Stimulated activated CD4-positive, alpha-beta T cell treated with anti-CD3 and anti-CD28 coated beads, Interleukin-2, amount 100 ng/mL, for 24 hours (primary cell): ENCODE measurements at places on chromosomes 12 and 14.
A peak's percentile ranks its signal among the peaks of the same experiment; 100 is the strongest.

DNA sequence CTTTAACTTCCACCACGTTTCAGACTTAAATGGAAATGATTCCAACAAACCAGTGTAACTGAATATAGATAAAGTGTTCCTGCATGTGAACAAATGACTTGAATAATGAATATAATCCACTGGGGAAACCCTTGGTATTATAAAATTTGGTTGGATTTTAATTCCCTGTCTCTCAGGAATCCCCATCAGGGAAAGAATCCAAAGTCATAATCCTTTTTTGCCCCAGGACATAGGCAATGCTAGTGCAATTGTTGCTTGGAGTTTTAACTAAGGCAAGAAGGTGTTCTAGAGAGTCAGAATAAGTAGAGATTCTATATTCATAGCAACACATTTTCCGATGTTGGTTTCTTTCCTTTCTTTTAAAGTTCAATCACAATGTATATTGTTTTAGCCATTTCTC, 1169.4 kb downstream of the GALC start:
- no peak for DNase-seq

DNA sequence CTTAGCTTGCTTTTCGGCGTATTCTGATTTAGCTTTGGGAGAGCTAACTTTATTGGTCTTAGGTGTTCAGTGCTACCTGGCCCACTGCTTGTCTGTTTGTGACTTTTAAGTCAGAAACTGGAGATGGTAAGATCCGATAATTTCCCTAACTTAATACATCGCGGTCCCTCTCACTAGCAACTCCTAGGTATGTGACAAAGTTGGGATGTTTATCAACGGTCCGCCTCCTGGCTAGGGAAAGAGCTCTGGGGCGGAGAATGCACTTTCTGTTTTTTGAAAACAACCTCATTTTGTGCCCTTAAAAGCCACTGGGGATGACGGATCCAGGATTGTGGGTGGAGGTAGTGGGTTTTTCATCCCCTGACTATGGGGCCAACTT, 1.2 kb downstream of the CDKN1B start:
- DNase-seq: no peak

- no peak for DNase-seq
These were observed 181.2 kb downstream of the EMP1 start for GRCh38 chr12:13377698-13378097.

DNA sequence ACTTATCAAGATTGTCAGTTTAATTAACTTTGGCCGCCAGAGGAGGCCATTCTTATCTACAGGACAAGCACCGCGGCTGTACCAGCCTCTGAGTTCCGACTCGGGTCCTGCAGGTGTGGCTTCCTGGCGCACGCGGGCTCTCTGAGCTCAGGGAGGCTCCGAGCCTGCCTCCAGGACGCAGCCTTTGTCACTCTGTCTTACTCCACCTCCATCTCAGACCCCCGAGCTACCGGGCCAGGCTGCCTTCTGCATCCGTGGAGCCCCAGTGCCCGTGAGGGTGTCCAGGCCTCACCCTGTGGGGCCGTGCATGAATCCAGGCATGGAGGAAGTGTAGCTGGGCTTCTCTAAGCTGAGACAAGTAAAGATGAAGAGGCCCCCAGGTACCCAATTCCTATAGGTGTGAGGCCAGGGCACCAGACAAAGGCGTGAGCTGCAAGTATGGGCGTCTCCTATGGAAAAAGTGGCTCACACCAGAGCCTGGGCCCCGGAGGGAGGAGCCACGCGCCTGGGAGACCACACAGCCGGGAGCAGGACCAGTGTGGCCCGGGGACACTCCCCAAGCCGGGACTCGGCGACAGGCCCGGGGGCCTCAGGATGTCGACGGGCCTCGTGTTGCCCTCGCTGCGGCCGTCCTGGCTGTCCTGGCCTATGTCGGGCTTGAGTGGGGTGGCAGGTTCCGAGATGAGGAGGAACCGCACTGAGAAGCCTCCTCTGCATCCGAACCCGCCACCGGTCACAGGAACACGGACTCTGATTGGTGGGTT, 42.8 kb downstream of the NOC4L start:
- peak; percentile 25 for DNase-seq

- DNase-seq: no peak
These were observed 1.4 kb upstream of the M6PR start for GRCh38 chr12:8950702-8951478.

GRCh38 chr12:45598761-45599160, 130.7 kb upstream of the ARID2 start:
- no peak for DNase-seq

DNA sequence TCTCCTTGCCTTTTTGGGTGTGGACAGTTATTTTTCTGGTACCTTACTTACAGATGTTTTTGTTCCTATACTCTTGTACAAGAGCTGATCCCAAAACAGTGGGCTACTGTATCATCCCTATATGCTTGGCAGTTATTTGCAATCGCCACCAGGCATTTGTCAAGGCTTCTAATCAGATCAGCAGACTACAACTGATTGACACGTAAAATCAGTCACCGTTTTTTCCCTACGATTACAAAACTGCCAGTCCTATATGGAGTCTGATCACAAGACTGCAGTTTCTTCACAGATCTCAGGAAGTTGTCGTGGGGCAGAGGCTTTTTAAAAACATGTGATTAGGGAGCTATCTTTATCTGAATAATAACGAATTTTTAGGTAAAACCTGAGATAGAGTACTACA, 1.3 kb downstream of the LYSET start:
- no peak for DNase-seq

DNA sequence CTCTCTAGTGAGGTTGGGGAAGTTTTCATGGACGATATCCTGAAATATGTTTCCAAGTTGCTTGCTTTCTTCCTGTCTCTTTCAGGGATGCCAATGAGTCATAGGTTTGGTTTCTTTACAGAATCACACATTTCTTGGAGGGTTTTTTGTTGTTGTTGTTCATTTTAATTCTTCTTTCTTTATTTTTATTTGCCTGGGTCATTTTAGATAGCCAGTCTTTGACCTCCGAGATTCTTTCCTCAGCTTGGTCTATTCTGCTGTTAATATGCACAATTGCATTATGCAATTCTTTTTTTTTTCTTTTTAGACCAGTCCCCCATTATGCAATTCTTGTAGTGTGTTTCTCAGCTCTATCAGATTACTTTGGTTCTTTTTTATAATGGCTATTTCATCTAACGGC, 338.9 kb downstream of the AEBP2 start:
- no peak for DNase-seq

- peak; percentile 67 for DNase-seq
These were observed at the start of the genes KLHL42 and MANSC4 for GRCh38 chr12:27779920-27780611. KLHL42 (plus strand) TSS chr12:27780233; CDS start chr12:27780331, 98 bp downstream. MANSC4 (minus strand) TSS chr12:27780236; CDS start chr12:27771276, 8,960 bp downstream.

DNA sequence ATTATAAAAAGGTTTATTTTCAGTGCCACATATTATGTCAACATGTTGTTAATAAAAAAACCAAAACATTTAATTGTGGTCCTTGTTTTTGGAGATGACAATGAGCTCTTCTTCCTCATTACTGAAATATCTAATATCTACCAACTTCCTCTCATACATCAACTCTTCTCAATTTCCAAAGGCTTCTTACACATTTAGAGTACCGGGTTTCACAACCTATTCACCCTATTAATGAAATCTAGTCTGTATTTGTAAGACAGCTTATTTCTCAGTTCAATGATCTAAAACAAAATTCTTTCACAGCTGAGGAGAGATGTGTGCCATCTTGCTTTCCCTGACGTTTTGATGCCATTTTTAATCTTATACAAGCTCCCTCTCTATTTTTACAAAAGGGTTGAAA, 14.5 kb downstream of the NRDE2 start:
- DNase-seq: no peak

- DNase-seq: no peak
These were observed 780.6 kb upstream of the FLRT2 start for GRCh38 chr14:84749191-84749955.

DNA sequence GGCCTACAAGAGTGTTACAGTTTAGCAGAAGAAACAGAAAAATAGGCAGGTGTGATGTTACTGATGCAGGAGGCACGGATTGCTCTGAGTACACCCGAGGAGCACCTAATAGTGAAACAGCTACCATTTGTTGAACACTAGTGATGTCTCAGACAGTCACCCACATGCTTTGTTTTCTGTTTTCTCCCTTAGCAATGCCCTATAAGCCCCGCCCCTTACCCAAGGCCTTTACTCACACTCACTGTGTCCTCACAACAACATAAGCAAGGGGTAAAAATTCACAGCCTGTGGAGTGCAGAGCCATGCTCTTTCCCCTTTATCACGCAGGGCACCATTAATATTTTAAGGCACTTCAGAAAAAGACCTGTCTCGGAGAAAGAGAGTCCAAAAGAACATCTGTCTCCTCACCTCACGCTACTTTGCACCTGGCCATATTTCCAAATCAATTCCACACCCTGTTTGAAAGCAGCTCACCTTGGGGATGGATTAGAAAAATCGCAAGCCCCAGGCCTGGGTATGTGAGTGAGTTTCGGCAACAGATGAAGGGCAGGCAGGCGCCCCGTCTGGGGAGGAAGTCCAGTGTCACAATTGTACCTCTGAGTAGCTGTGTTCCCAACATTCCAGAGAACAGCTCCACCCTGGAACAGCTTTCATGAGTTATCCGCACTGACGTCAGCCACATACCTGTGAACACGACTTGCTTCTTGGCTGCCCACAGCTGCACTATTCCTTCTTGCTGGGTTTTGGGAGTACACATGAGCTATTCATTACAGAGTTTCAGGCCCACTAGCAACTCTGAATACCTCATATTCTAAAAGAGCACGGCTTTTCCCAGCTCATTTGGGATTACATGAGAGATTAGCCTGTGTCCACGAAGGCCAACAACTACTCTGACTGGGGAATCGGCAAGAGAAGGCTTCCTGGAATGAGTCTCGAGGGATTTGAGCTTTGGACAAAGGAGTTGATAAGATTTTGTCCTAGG, 26.0 kb downstream of the MAPK1IP1L start:
- no peak for DNase-seq

DNA sequence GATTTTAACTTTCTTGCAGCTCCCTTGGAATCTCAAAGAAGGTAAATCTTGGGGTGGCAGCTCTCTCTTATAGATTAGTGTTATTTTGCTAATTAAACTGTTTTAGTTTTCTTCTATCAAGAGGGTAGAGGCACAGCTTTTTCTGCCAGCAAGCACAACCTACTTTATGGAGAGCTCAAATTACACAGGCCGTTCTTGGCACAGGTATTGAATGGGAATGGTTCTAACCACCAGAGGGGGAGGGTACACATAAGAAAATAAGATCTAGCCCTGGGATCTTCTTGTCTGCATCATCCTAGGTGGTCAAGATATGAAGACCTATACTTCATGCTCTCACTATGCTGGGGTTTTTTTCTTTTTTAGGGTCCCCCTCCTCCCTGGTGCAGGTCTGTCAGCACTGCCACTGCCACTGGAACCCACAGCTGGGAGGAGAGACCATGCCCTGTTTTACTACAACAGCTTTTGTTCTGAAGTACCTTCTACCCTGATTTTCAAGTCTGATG, 48.6 kb upstream of the STAC3 start:
- no peak for DNase-seq

DNA sequence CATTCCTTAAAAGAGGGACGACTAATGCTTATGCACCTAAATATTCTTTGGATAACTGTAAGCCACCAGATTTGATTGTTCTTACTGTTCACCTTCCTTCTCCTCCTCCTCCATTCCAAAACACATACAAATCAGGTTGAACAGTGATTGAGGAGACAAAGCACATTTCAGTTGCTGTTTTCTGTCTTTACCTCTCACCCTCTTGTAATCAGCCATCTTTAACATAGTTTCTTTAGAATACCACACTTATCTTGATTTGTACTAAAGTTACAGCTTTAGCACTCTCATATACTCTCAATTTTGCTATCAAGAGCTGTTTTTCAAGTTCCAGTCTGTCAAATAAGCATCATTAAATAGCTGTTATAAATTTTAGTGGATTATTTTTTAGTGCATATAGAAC, 338.3 kb upstream of the RGS6 start:
- DNase-seq: no peak

- no peak for DNase-seq
These were observed 888 bp upstream of the PPP1R12A start for GRCh38 chr12:79935624-79936345.

GRCh38 chr14:80634106-80634758, 307.3 kb downstream of the CEP128 start:
- DNase-seq: no peak

DNA sequence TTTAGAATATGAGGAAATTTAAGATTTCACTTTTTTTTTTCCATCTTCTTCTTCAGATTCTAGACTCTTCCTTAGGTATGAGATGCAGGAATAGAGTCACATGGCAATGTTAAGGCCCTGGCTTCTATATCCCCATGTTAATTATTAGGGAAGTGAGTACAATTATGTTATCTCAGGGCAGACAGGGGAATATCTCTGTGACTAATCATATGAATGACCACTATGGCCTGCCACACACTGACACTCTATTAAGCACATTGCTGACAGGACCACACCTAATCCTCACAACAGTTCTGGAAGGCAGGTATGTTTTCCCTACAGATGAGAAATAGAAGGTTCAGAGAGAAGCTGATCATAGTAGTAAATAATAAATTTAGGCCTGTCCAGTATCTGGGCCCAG, 69.4 kb upstream of the PTPRQ start:
- no peak for DNase-seq

DNA sequence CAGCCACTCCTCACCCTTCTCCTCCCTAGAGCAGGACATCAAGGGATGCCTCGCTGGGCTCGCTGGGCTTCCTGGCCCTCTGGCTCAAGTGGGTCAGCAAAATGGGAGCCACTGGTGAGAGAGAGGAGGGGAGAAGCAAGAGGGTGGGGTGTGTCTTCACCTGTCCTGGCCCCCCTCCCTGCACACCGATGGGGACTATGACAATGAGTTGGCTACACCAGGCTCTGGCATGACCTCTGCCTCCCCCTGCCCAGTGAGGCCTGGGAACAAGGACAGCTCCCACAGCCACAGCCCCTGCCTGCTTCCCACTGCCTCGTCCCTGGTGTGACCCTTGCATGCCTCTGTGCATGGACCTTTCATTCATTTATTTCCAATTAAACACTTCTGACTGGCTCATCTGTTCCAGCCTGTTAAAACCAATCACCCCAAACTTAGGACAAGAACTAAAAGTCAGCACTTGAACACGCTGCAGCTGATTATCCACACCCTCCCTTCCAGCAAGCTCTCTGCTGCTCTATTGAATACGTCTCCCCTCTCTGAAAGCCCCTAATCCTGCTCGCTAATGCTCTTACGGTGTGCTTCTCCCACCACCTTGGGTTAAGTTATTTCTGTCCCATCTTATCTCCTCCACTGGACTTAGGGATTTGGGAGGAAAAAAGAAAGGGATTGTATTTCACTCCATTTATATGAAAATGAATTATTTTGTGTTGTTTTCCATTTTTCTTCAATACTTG, 5.8 kb upstream of the PPP2R5C start:
- no peak for DNase-seq

DNA sequence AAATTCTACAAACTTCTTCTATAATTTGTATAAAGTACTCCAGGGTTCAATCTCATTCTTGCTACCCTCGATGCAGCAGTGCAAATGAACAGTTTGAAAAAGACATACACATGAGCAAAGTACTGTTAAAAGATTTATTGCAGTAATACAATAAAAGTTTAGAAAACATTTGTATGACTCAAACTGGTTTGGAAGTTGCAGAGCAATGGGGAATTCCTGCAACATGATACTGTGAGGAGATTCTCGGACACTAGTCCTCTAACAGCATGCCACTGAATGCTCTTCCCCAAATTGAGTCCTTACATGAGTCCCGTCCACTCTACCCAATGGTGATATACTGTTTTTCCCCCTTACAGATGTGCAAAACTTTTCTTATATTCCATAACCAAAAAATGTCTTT, 45.4 kb downstream of the ATG14 start:
- no peak for DNase-seq
